Cardiac muscle cell (in vitro differentiated cells and primary cell): ENCODE measurements at places on chromosomes 13 and 19.

- DNase-seq, result peak; percentile 99
These were observed at the start of gene TMEM259 for GRCh38 chr19:1020868-1021425. TMEM259 (minus strand) TSS chr19:1021123; CDS start chr19:1020996, 127 bp downstream.

DNA sequence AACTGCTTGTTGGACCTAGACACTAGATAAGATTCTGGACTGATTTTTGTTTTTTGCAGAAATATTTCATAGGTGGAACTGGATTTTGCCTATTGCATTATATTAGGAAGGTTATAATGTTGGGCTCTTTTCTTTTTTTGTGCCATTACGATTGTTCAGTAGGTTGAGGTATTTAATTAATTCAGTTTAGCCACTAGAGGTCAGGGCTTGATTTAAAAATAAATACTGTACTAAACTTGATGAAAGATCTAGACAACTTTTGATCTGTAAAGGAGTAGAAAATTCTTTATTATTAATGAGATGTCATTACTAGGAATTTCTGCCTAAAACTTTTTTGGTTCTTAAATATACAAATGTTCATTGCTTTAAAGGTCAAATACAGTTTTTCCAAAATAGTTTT lies 15.2 kb upstream of the SUPT20H start:
- peak; percentile 9 for DNase-seq

GRCh38 chr13:33940898-33941297 lies 122.9 kb downstream of the RFC3 start:
- no peak for DNase-seq

- no peak for DNase-seq
These were observed 38.6 kb downstream of the WDR87 start for GRCh38 chr19:37867831-37868230.

GRCh38 chr19:10517361-10517759 lies at the start of gene S1PR5:
S1PR5 (minus strand) TSS chr19:10517447; CDS start chr19:10515011, 2,436 bp downstream.
- peak; percentile 38 for DNase-seq

DNA sequence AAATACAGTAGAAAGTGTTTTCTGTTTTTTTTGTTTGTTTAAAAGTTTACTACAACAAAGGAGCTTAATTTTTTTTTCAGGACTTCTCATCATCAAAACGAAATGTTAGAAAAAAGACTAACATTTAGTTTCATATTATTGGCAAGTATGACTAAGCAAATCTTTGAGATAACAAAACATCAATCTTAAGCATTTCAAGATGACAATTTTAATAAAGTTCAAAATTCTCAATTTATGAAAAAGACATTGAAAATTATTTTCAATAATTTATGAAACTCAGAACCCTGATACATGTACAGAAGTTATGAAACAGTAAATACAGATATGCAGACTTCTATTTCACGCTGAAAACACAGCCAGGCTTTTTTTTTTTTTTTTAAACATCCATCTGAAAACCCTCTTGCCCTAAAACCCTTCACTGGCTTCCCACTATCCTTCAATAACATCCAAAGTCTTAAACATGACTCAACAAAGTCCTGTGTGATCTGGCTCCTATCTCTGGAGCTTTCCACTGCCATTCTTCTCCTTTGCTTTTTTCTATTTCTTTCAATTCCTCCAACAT lies 3.9 kb downstream of the RBM26 start:
- DNase-seq, result no peak

- DNase-seq, result no peak
These were observed 32.4 kb downstream of the DHRS12 start for GRCh38 chr13:51771418-51772104.

DNA sequence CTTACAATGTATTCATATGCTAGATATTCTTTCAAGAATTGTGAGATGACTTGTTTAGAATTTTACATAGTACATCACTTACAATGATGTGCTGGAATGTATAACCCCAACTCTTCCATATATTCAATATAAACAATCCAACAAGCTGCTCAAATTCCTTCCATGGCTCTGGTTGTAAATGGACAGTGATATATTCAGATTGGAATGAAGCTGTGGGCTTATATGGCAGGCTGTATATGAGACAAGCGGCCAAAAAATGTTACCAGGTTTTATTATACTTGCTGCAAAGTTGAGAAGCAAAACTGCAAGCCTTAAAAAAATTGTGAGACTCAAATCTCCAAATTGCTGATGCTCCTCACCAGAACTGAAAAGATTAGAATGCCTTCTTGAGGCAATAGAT lies 83.6 kb upstream of the KLF12 start:
- no peak for DNase-seq

DNA sequence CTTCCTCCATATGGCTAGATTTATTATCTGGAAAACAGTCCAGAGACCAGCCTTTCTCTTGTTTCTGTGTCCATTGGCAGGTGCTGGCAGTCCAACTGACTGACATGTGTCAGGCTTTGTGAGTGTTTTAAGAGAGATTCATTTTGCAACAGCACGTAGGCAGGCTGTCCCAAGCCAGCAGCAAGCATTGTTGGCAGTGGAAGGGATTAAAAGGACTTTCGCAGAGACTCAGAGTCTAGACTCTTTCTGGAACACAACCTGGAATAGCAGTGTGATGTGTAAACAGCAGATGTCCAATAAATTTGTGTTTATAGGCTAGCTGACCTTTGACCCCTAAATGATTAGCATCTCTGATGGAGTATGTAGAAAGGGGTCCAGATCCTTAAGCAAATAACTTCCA lies 222.2 kb upstream of the SERP2 start:
- no peak for DNase-seq

GRCh38 chr19:34990578-34991192 lies 9.4 kb upstream of the GRAMD1A start:
- no peak for DNase-seq

GRCh38 chr13:28110414-28110813 lies 10.0 kb upstream of the FLT3 start:
- no peak for DNase-seq

DNA sequence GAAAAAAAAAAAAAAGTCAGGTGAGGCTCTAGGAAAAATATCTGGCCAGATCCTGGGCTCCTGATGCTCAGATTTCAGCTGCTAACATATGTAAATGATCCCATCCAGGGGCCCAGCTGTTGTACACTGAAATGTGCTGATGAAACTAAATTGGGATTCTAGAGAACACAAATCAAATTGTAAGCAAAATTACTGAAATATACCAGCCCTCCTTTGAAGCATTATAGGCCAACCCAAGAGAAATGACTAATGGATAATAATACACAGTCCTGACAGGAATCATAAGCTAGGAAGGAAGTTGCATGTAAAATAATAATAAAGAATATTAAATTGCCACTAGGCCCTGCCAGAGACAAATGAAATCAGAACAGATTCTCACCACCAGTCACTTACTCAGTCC lies 17.8 kb downstream of the KCTD12 start:
- DNase-seq, result no peak

GRCh38 chr13:46403851-46404732 lies 17.0 kb upstream of the RUBCNL start:
- DNase-seq, result no peak

DNA sequence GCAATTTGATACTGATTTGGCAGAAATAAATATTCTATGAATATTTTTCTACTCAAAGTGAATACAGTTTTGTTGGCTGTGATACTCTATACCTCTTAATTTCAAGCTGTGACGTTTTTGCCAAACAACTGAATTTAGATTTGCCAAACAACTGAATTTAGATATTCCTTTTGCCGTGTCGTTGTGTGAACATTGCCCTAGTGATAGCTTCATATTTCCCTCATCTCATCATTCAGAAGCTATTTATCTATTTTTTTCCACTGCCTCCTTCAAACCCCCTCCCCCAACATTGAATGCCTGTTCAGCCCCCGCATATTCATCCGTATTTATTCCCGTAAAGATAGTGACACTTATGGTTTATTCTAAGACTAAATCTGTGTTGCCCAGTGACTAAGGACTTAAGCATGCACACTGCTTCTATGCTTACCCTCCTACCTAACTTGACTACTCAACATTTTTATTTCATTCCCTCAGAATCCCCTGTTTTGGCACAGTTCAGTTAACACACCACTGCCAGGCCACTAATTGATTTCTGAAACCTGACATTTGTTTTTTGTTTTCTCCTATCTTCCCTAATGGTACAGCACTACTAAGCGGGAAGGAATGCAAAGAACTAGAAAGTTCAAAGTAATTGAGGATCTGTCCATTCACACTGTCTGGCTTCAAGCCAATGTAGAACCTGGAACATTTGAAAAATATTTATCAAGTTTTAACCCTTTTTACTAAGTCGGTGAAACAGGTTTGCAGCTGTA lies 2.8 kb upstream of the KLF5 start:
- peak; percentile 85 for DNase-seq

- DNase-seq, result no peak
These were observed 131.6 kb downstream of the COG6 start for GRCh38 chr13:39787086-39787487.

- no peak for DNase-seq
These were observed 108.6 kb downstream of the COL4A2 start for GRCh38 chr13:110415669-110416068.

GRCh38 chr13:55437162-55437561 lies 1703.6 kb upstream of the PRR20A start:
- DNase-seq, result no peak

GRCh38 chr13:39530916-39531315 lies 72.1 kb downstream of the LHFPL6 start:
- DNase-seq, result peak; percentile 14

DNA sequence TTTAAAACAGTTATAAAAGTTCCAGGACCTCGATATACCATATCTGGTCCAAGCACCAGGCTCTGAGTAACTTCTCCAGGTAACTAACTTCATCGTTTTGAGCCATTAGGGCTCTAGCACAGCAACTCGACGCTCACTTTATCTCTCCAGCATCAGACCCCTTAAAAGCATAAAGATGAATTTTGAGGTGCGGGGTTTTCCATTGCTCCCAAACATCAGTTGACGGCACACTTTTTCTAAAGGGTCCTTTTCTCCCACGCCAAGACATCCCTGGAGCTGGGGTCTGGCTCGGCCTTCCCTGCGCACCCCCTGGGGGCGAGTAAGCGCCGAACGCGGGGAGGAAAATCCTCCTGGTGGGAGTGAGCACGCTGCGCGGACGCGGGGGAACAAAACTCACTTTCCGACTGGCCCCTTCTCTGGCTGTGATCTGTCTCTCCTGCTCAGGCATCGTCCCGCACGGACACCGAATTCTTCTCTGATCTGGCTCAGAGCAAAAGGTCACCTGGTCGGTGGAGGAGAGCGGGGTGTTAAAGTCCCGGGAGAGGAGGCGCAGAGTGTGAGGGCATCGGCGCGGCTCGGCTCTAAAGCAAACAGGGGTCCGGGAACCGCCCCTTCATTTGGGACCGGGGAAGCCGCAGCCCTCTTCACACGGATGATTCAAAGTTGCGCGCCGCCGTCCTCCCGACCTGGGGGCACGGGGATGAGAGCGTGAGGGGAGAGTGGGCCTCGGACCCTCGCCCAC lies at the start of gene ATP7B:
Gene ATP7B, minus strand, starts transcription at position 561 of the 742 bp plus-strand sequence. Its CDS starts 113 bp downstream, at position 448.
- peak; percentile 52 for DNase-seq

GRCh38 chr13:78784014-78784750 lies 125.2 kb upstream of the OBI1 start:
- DNase-seq, result no peak

DNA sequence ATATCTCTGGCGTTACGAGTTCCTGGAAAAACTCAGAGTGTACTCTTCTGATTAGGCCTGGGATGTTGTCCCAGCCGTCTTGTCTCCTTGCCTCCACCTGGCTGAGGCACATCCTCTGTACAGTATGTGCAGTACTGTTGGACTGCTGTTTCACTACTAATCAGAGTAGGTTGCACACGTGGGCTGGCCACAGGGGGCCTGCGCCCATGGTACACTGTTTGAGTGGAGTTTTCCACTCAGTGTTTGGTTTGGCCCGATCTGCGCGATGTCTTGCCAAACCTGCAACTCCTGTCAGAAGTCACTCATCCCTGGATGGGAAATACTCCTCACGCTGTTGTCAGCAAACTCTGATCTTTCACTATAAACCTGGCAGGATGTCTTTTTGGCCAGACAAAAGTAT lies 189.6 kb upstream of the CSNK1A1L start:
- DNase-seq, result peak; percentile 54

DNA sequence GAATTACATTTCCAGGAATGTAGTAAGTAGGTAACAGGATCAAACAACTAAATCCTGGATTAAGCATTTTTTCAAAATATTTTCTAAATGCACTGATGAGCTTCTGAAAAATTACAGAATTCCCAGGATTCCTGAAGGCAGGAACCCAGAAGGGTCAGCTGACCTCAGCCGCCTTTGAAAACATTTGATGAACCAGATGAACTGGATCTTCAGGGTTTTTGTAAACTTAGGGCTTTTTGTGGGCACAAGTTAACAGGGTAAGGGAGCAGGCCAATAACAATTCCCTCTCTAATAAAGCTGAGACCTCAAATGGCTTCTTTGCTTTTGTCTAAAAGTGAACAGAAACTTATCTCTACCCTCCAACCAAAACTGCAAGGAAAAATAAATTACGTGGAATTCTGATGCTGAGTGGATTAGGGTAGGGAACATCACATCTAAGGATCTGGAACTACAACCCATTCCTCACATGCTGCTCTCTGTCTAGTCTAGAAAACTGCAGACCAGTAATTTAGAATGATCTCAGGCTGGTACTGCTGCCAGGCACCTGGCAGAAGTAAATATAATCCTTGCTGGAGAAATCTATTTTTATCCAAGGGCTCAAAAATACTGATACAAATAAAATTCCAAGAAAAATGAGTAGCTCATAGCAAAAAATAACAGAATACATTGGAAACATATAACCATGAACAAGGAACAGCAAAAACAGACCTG lies 48.2 kb upstream of the N4BP2L1 start:
- no peak for DNase-seq
